ENCODE measurements at places on chromosomes 6 and 20.
A peak's percentile ranks its signal among the peaks of the same experiment; 100 is the strongest.

GRCh38 chr6:28947831-28948270 lies 24.1 kb upstream of the TRIM27 start:
- no peak for DNase-seq

- DNase-seq, result no peak
Observed at GRCh38 chr6:125471667-125472066, 169.9 kb upstream of the HDDC2 start.

GRCh38 chr20:18287546-18287914 lies 797 bp upstream of the ZNF133 start:
- no peak for DNase-seq

GRCh38 chr6:40148882-40149573 lies 214.8 kb upstream of the MOCS1 start:
- no peak for DNase-seq

- DNase-seq, result no peak
Observed at GRCh38 chr6:66289889-66290288, 582.9 kb upstream of the EYS start.

DNA sequence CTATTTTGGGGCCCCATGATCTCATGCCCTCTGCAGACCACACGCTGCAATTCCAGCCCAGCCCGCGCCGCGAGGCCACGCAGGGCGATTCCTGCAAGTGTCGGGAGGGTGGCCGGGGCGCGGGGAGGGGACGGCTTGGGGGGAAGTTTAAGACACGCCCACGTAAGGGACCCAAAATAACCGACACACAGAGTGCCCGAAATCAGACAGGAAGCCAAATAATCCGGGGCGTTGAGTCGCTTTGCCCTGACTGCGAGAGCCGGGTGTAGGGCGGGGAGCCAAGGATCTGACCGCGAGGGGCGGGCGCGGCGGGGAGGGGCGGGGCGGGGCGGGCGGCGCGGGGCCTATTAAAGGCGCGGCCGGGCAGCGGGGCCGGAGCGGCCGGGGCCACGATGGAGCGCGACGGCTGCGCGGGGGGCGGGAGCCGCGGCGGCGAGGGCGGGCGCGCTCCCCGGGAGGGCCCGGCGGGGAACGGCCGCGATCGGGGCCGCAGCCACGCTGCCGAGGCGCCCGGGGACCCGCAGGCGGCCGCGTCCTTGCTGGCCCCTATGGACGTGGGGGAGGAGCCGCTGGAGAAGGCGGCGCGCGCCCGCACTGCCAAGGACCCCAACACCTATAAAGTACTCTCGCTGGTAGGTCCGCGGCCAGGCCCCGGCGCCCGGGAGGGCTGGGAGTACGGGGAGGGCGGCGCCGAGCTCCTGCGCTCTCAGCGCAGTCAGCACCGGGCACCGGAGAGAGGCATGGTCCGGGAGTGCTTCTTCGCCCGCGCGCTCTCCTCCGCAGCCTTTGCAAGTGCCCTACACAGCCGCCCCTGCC lies at the start of gene ENPP1:
ENPP1 (plus strand) TSS at position 377 of the 816 bp plus-strand sequence; CDS start at position 393, 16 bp downstream.
- peak; percentile 28 for DNase-seq

DNA sequence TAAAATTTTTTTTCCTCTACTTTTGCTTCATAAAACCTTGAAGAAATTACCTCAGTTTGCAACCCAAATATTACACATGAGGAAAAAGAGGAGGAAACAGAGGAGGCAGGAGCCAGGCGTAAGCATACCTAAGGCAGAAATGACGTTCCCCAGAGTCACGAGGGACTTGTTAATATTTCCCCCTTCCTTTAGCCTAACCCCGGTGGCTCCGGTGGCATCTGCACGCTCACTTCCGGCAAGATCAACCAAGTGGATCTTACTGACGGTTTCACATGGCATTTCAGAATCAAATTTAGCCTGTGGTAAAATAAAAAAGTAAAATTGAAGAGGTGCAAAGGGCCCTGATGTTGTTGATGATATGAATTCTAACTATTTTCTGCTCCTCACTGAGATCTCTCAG lies 67.4 kb downstream of the KIF16B start:
- no peak for DNase-seq

DNA sequence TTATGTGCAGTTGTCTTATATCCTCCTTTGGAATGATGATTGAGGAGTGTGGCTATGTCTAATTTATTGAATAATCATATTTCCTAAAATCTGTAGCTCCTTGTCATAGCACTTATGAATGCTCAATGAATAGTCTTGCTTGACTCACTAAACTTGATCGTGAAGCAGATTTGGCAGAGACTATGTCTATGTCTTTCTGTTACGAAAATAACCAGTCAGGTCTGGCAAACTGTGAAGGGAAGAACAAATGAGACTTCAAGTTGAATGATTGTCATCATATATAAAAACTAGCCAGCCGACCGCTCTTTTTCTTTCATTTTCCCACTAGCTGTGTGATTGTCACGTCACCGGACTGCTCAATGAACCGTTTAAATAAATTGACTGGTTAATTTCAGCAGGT lies 1303.9 kb upstream of the GJE1 start:
- DNase-seq, result no peak

DNA sequence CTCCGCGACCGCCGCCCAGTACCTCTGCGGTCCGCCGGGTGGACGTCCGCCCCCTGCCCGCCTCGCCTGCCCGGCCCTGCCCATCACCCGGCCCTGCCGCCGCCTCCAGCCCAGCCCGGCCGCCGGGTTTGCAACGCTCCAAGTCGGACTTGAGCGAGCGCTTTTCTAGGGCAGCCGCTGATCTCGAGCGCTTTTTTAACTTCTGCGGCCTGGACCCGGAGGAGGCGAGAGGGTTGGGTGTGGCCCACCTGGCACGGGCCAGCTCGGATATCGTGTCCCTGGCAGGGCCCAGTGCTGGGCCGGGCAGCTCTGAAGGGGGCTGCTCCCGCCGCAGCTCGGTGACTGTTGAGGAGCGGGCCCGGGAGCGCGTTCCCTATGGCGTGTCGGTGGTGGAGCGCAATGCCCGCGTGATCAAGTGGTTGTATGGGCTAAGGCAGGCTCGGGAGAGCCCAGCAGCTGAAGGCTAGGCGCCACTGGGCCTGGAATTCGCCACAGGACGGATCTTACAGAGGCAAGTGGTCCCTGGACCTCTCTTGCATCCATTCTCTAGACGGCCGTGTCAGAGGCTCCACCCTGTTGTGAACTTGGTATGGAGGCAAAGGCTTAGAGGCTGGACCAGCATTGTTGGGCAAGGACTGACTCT lies 11.8 kb downstream of the FAM110A start:
- DNase-seq, result no peak

- DNase-seq, result no peak
Observed at GRCh38 chr20:2637246-2637645, 15.2 kb upstream of the NOP56 start.

- no peak for DNase-seq
Observed at GRCh38 chr6:100464162-100464851, 414 bp downstream of the SIM1 start.

GRCh38 chr6:81722506-81723223 lies 29.8 kb downstream of the TENT5A start:
- DNase-seq, result no peak

- DNase-seq, result no peak
Observed at GRCh38 chr6:48928937-48929336, 534.1 kb downstream of the MMUT start.

DNA sequence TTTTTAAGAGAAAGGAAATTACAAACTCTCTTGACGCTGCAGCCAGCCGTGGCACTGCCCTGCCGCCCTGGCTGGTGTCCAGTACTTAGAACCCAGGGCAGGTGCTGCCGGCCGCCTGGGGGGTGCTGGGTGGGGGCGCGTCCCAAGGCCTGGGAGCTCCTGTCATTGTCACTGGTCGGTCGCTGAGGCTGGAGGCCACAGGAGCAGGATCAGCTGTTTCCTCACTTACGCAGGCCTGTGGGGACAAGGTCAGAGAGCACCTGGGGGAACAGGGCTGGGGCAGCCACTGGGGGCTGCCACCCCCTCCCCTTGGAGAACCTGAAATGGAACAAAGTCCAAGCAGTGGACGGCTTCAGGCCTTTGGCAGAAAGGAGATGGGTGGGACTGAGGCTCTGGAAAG lies 5.6 kb downstream of the BIRC7 start:
- no peak for DNase-seq

GRCh38 chr6:44805238-44805846 lies 417.8 kb downstream of the CDC5L start:
- no peak for DNase-seq

GRCh38 chr6:154450498-154450897 lies 60.0 kb downstream of the CNKSR3 start:
- no peak for DNase-seq

GRCh38 chr20:32484225-32484957 lies 100.7 kb downstream of the NOL4L start:
- DNase-seq, result no peak

GRCh38 chr6:146543940-146544615 lies 445 bp downstream of the RAB32 start:
- no peak for DNase-seq

- peak; percentile 29 for DNase-seq
Observed at GRCh38 chr6:26607434-26608230, 10.9 kb downstream of the ABT1 start.

- DNase-seq, result no peak
Observed at GRCh38 chr6:75926293-75927168, 145.9 kb downstream of the IMPG1 start.

- DNase-seq, result no peak
Observed at GRCh38 chr20:24357177-24357576, 112.3 kb upstream of the SYNDIG1 start.

DNA sequence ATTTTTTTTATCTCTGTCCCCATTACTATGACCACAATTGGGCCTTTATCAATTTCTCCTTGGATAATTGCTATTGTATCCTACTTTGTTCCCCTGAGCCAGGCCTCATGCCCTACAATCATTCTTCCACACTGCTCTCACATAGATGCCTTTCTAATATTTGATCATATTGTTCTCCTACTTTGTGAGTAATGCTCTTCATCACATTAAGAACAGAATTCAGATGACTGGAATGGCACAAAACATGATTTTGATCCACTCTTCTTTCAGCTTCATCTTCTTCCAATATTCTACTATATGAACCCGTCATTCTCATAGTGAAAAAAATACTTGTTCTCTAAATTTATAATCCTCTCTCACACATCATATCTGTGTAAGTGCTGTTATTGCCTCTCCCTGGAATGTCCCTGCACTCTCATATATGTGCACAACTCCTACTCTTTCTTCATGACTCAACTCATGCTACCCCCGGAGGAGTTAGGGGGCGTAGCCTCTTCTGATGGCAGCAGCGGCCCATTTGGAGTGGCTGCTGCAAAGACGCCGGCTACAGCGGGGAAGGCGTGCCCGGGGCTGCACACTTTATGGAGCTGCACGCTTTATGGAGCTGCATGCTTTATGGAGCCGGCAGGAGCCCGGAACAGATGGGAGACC lies 25.3 kb upstream of the HACE1 start:
- DNase-seq, result no peak

- DNase-seq, result no peak
Observed at GRCh38 chr6:129844118-129844891, 16.8 kb downstream of the TMEM244 start.

GRCh38 chr6:164142322-164142721 lies 727.8 kb downstream of the QKI start:
- no peak for DNase-seq

DNA sequence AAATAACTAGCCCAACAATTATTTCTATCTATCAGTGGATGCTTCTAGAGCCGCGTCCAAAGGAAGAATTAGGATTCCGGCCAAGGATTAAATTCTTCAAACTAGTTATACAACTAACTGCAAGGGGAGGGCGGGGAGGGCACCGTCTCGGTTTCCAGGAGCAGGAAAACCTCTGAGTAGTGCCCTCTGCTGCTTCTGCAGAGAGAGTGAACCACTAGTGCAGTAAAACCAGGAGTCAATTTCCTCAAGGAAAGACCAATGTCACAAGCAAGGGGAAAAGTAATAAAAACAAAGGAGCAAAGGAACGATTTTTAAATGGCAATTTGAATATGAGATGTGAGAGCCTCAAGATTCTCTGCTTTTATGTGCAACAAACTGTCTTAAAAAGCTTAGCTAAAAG lies 16.5 kb upstream of the UBE2J1 start:
- no peak for DNase-seq

GRCh38 chr6:111885373-111886027 lies 12.2 kb upstream of the FYN start:
- DNase-seq, result no peak

DNA sequence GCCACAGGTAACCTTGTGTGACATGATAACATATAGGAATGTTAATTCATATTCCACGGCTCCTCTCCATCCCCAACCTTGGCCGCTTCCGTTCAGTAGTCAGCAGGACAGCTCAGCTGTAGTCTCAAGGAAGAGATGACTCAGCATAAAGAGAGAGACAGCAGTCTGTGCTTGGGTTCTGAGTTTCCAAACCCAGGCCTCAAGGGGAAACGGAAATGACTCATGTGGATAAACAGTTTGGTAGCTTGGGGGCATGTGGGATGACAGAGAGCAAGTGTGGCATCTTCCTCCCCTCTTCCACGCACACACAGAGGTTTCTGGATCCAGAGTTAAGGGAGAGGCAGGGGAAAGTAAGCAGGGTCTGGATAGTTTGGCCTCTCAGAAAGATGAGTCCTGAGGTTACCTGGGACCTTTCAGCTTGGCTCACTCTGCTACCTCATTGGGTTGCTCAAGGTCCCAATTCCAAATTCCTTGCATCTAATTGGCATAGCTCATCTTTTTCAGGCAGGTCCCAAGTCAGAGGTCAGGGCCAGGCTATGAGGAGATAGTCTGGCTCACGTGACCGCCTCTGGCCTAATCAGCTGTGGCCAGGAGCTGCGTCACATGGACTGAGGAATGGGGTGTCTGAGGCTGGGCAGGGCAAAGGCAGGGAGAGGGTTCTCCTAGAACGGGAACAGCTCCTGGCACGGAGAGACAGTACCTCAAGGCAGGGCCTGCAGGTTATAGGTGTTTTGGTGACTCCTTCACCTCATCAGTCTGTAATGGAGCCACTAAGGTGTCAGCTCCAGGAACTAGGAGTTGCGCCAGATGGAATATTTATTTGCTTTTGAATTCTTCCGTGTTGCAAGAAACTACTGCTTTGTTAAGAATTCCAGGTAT lies 36.5 kb upstream of the MLN start:
- DNase-seq, result peak; percentile 16

- DNase-seq, result no peak
Observed at GRCh38 chr6:38187325-38187724, 367.8 kb downstream of the ZFAND3 start.

DNA sequence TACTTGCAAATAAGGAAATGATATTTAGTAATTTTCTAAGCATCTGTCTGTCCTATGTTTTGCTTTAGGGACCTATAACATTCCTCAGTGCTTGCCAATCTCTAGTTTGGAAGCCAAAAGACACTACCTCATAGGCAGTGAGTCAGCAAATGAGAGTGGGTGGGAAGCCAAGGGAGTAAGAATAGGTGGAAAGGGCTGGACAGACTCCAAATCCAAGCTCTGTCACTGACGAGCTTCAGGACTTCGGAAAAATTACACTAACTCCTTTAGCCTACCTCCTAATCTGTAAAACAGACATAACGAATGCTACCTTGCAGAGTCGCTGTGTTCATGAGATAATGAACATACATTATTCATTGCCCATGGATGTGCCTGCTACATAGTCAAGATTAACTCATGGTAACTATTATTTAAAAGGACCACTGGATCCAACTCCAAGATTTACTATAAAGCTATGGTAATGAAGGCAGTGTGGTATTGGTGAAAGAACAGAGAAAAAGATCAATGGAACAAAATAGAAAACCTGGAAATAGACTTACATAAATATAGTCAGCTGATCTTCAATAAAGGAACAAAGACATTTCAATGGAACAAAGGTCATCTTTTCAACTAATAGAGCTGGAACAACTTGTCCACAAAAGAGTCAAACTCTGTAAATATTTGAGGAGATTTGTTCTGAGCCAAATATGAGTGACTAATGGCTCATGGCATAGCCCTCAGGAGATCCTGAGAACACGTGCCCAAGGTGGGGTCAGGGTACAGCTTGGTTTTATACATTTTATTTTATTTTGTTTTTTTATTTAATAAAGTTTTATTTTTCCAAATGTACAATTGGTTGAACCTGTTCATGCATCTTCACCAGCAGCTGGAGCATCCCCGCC lies 64.1 kb downstream of the FAM50B start:
- DNase-seq, result no peak

All from activated effector memory CD4-positive, alpha-beta T cell treated with Interleukin-2 at 50 U/mL for 16 hours (primary cell).